ENCODE measurements at places on chromosomes 16 and 17. TPM values are rescaled to one million over a fixed set of nuclear protein-coding genes. Genes with fewer than 3 reads are reported as not detected.
A peak's percentile ranks its signal among the peaks of the same experiment; 100 is the strongest.

DNA sequence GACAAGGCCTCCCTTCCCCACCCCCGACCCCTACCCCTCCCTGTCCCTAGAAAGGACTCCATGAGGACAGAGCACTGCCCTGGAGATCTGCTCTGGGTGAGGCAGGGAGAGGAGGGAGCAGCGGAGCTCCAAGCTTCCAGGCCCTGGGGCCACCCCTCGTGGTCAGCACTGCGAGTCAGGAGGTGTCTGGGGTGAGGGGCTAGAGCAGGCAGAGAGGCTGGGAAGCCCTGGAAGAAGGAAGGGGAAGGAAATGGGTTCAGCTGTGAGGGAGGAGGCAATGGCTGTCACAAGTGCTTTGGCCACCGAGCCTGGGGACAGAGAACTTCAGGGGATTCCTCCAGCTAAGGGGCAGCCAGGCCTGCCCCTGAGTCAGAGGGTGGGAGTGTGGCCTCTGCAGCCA lies 28.2 kb upstream of the DNAI2 start:
- H3K4me3 ChIP-seq = no peak overlapping the region
- H3K4me1 ChIP-seq = peaks cover 3% of the 10 kb centered on the region
- H3K27ac ChIP-seq = no peak overlapping the region
- no peaks in the 10 kb centered on the region for H3K27me3 ChIP-seq
- no peak for DNase-seq

DNA sequence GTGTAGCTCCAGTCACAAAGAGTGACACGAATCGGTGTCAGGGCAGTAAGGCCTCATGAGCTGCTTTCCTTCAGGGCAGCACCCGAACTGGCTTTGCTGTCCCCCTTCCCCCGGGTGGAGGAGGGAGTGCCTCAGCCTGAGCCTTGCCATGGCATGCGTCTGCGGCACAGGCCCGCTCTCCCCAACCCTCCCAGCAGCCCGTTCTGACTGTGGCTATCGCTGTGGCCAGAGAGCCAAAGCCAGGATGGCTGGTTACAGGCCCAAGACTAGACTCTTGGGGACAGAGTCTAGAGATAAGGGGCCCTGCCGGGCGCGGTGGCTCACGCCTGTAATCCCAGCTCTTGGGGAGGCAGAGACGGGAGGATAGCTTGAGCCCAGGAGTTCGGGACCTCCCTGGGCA lies 25.9 kb downstream of the CLUH start:
- DNase-seq = no peak
- H3K27ac ChIP-seq = peak overlapping the region; percentile 66
- peaks cover 33% of the 10 kb centered on the region for H3K36me3 ChIP-seq

CACNG1 gene
- not detected for total RNA-seq

FBXW10B gene
- total RNA-seq = 1.1 TPM
